ENCODE measurements at places on chromosomes 1 and 21. TPM values are rescaled to one million over a fixed set of nuclear protein-coding genes. Genes with fewer than 3 reads are reported as not detected.

The AZIN2 gene
- 2.9 TPM for total RNA-seq

The ENO1 gene
- 3,008 TPM for total RNA-seq

The SMPDL3B gene
- 0.46 TPM for total RNA-seq

GRCh38 chr1:53995683-53996082, 22.3 kb downstream of the LDLRAD1 start:
- H3K36me3 ChIP-seq: no peaks in the 10 kb centered on the region
- H3K27ac ChIP-seq: no peak overlapping the region
- H3K27me3 ChIP-seq: no peaks in the 10 kb centered on the region

GRCh38 chr1:25184001-25184762, 48.1 kb downstream of the SYF2 start:
- no peak for DNase-seq
- H3K27me3 ChIP-seq: no peaks in the 10 kb centered on the region
- no peaks in the 10 kb centered on the region for H3K36me3 ChIP-seq
- H3K27ac ChIP-seq: no peak overlapping the region

The PLPP3 gene
- not detected for total RNA-seq

- no peak for DNase-seq
- no peaks in the 10 kb centered on the region for H3K4me1 ChIP-seq
- no peak overlapping the region for H3K27ac ChIP-seq
- H3K27me3 ChIP-seq: peaks cover 22% of the 10 kb centered on the region
- no peaks in the 10 kb centered on the region for H3K36me3 ChIP-seq
- no peak overlapping the region for H3K4me3 ChIP-seq
Observed at GRCh38 chr1:94304553-94304952, 67.2 kb upstream of the ARHGAP29 start.

- H3K36me3 ChIP-seq: no peaks in the 10 kb centered on the region
- no peaks in the 10 kb centered on the region for H3K4me1 ChIP-seq
- H3K4me3 ChIP-seq: no peak overlapping the region
- no peak for DNase-seq
- H3K27me3 ChIP-seq: peaks cover 13% of the 10 kb centered on the region
Observed at GRCh38 chr1:85504417-85504816, 39.5 kb upstream of the DDAH1 start.

The PRUNE1 gene
- 17.5 TPM for total RNA-seq

The SYCP1 gene
- total RNA-seq: not detected

GRCh38 chr1:242132121-242132817, 133.4 kb upstream of the MAP1LC3C start:
- no peaks in the 10 kb centered on the region for H3K36me3 ChIP-seq
- DNase-seq: no peak
- H3K4me3 ChIP-seq: no peak overlapping the region
- H3K27ac ChIP-seq: no peak overlapping the region

The OVAAL gene
- total RNA-seq: not detected

The CCDC27 gene
- not detected for total RNA-seq

GRCh38 chr1:240646571-240647240, 34.8 kb upstream of the GREM2 start:
- H3K36me3 ChIP-seq: no peaks in the 10 kb centered on the region
- H3K27ac ChIP-seq: no peak overlapping the region
- DNase-seq: no peak
- H3K4me3 ChIP-seq: no peak overlapping the region
- H3K4me1 ChIP-seq: no peaks in the 10 kb centered on the region
- H3K27me3 ChIP-seq: no peaks in the 10 kb centered on the region

The ARTN gene
- total RNA-seq: not detected

The IRF6 gene
- total RNA-seq: 0.07 TPM

DNA sequence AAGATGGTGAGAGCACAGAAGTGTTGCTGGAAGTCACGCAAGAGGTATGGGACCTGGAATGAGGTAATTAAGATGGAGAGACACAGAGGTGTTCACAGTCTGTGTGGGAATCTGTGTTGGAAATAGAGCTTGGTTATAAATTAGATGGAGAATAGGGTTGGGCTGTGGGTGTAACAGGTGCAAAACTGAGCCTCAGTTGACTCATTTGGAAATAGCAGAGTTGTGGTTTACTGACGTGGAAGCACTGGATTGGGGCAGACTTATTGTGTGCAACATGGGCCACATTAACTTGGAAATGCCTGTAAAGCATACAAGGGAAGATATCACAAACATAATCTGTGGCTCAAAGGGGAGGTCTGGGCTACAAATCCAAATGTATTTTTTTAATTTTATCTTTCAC, 13.0 kb downstream of the CAMSAP2 start:
- H3K36me3 ChIP-seq: no peaks in the 10 kb centered on the region
- no peaks in the 10 kb centered on the region for H3K27me3 ChIP-seq
- H3K4me1 ChIP-seq: peaks cover 7% of the 10 kb centered on the region
- H3K4me3 ChIP-seq: no peak overlapping the region
- no peak overlapping the region for H3K27ac ChIP-seq

- peaks cover 4% of the 10 kb centered on the region for H3K27me3 ChIP-seq
- no peak overlapping the region for H3K27ac ChIP-seq
- H3K4me1 ChIP-seq: peaks cover 3% of the 10 kb centered on the region
- no peak for DNase-seq
- H3K4me3 ChIP-seq: no peak overlapping the region
Observed at GRCh38 chr1:24043345-24044032, 63.4 kb upstream of the SRSF10 start.

The OPRD1 gene
- total RNA-seq: not detected

The SH2D5 gene
- total RNA-seq: 0.12 TPM

GRCh38 chr1:163296504-163297263, 25.1 kb upstream of the NUF2 start:
- H3K27ac ChIP-seq: no peak overlapping the region
- DNase-seq: no peak
- no peaks in the 10 kb centered on the region for H3K4me1 ChIP-seq

The ADORA1 gene
- total RNA-seq: not detected

GRCh38 chr1:107899655-107900054, 65.3 kb downstream of the VAV3 start:
- H3K36me3 ChIP-seq: no peaks in the 10 kb centered on the region
- H3K4me3 ChIP-seq: no peak overlapping the region
- peaks cover 19% of the 10 kb centered on the region for H3K4me1 ChIP-seq
- H3K27ac ChIP-seq: no peak overlapping the region
- H3K27me3 ChIP-seq: no peaks in the 10 kb centered on the region

GRCh38 chr1:9671377-9672140, 20.0 kb downstream of the PIK3CD start:
- DNase-seq: peak; percentile 56
- H3K4me1 ChIP-seq: peaks cover 58% of the 10 kb centered on the region
- H3K36me3 ChIP-seq: peaks cover 44% of the 10 kb centered on the region
- peak overlapping the region; percentile 28 for H3K4me3 ChIP-seq
- H3K27ac ChIP-seq: peak overlapping the region; percentile 92

The LIN28A gene
- not detected for total RNA-seq

DNA sequence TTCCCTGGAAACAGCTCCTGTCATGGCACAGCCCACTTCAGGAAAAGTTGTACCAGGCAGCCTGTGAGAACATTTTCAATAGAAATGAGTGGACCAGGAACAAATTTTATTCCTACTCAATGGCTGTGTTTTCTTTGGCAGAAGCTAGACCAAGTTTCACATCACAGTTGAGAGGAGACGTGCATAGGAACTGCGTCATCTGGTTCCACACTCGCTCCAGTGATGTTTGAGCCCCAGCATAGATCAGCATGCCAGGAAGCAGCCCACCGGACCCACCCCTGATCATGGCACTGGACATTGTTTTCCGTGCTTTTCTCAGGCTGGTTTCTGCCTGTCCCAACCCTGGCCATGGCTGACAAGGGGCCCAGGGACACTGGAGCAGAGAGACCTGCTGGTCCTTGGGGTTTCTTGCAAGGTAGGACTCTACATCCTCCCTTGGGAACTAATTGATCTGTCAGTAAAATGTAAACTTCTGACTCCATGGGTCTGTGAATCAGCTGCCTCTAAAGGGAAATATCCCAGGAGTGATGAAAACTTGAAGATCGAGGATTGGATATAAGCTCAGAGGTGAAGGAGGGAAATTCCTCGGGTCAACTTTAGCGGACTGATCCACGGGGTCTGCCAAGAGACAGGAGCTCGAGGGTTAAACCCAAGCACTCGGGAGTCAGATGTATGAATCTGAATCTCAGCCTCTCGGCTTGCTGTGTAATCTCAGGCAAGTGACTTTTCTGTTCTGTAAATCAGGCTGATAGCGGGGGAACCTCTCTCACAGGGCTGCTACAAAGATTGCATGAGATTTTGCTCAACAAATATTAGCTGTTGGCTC, 35.7 kb downstream of the NEK2 start:
- no peak overlapping the region for H3K27ac ChIP-seq
- H3K4me1 ChIP-seq: peaks cover 10% of the 10 kb centered on the region
- no peaks in the 10 kb centered on the region for H3K27me3 ChIP-seq
- no peaks in the 10 kb centered on the region for H3K36me3 ChIP-seq
- no peak overlapping the region for H3K4me3 ChIP-seq
- DNase-seq: no peak

The ECE1 gene
- 137 TPM for total RNA-seq

- H3K27ac ChIP-seq: no peak overlapping the region
- peaks cover 18% of the 10 kb centered on the region for H3K27me3 ChIP-seq
- no peaks in the 10 kb centered on the region for H3K36me3 ChIP-seq
- DNase-seq: no peak
- H3K4me3 ChIP-seq: no peak overlapping the region
Observed at GRCh38 chr1:31588751-31589515, 12.6 kb downstream of the TINAGL1 start.

DNA sequence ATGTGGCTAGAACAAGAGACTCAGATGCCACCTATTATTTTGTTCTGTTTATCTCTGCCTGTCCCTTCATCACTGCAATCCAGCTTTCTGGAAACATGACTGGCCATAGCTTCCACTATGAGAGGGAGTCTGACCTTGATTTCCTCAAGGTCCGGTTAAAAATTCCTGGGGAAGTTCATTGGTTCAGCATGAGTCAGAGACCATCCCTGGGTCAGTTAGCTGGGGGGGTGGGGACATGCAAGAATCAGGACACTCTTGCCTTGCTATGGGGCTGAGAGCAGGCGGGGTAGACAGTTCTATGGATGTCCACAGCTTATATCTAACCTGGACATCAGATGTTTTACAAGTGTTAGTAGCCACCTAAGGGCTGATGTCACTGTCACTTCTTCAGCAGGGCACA, 81.1 kb downstream of the TENT5C start:
- no peaks in the 10 kb centered on the region for H3K4me1 ChIP-seq
- H3K27ac ChIP-seq: no peak overlapping the region
- no peak overlapping the region for H3K4me3 ChIP-seq
- DNase-seq: no peak

DNA sequence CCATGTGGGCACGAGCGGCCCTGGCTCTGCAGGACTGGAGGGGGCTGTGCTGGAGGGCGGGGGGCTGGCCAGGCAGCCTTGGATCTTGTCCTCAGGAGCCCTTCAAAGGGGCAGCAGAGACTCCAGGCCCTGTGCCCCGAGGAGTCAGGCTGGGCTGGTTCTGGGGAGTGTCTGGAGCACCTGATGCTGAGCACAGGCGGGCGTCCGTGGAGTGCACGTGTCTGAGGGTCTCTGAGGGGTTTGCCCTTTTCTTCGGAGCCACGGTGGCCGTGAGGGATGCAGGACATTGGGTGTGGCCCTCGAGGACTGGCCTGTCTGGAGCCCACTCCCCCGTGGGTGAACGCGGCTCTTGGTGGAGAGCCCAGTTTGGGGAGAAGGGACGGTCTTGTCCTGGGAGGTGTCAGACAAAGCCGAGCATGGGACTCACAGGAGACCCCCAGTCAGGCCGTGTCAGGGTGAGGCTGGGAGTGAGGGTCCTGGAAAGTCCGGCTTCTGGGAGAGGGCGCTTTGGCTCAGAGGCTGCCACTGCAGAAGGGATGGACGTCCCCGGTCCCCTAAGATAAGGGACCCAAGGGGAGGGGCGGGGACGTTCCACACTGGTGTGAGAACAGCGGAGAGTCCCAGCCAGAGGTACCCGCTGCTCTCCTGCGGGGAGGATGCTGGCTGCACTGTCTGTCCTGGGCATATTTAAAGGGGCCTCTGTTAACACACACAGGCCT, 60.8 kb downstream of the COL18A1 start:
- H3K4me1 ChIP-seq: peaks cover 4% of the 10 kb centered on the region
- no peak overlapping the region for H3K27ac ChIP-seq
- no peak overlapping the region for H3K4me3 ChIP-seq

GRCh38 chr1:94345148-94345721, 73.0 kb upstream of the ABCD3 start:
- DNase-seq: no peak
- no peak overlapping the region for H3K4me3 ChIP-seq
- no peaks in the 10 kb centered on the region for H3K4me1 ChIP-seq

DNA sequence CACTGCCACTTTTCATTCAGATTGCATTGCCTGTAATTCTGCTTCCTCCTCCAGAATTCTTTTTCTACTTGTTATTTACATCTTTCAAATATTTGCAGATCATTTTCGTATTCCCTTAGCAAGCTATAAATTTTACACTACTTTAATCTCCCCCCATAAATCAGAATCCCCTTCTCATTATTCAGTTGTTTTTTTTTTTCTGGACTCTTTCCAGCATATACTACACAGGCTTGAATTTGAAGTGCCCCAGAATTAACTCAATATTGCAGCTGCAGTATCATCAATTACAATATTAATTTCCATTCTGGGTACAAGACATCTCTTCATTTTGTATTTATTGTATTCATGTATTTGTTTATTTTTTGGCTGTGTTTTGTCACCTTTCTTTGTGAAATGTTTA, 1494.3 kb downstream of the AMY1C start:
- H3K36me3 ChIP-seq: no peaks in the 10 kb centered on the region
- H3K27ac ChIP-seq: no peak overlapping the region
- DNase-seq: no peak
- H3K27me3 ChIP-seq: no peaks in the 10 kb centered on the region
- no peaks in the 10 kb centered on the region for H3K4me1 ChIP-seq
- no peak overlapping the region for H3K4me3 ChIP-seq

The HAO2 gene
- total RNA-seq: not detected

- H3K27ac ChIP-seq: no peak overlapping the region
- H3K4me3 ChIP-seq: no peak overlapping the region
- no peaks in the 10 kb centered on the region for H3K36me3 ChIP-seq
Observed at GRCh38 chr1:203283597-203283996, 21.7 kb upstream of the BTG2 start.

DNA sequence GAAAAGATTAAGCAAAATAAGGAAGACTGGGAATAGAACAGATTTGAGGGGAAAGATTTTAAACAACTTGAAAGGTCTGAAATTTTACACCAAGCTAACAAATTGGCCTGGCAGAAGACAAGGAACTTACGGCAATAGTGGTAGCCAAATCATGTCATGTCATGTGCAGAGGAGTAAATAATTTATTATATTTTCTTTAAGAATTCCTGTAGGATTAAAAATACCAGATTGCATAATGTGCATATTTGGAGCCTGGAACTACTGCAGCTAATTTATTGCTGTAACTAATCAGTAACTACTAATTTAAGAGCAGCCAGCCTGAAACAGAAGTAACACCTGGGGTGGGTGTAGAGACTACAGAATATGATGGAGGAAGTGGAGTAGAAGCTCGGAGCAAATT, 334.3 kb downstream of the TGFB2 start:
- no peaks in the 10 kb centered on the region for H3K27me3 ChIP-seq
- H3K27ac ChIP-seq: no peak overlapping the region
- H3K4me3 ChIP-seq: no peak overlapping the region
- no peaks in the 10 kb centered on the region for H3K4me1 ChIP-seq
- no peaks in the 10 kb centered on the region for H3K36me3 ChIP-seq
- DNase-seq: no peak

- H3K27ac ChIP-seq: no peak overlapping the region
- no peaks in the 10 kb centered on the region for H3K27me3 ChIP-seq
- DNase-seq: no peak
- no peaks in the 10 kb centered on the region for H3K36me3 ChIP-seq
- no peak overlapping the region for H3K4me3 ChIP-seq
- peaks cover 30% of the 10 kb centered on the region for H3K4me1 ChIP-seq
Observed at GRCh38 chr1:239816081-239816782, 275.5 kb upstream of the FMN2 start.

Data from activated CD4-positive, alpha-beta memory T cell treated with anti-CD3 and anti-CD28 coated beads for 36 hours (primary cell).